ENCODE measurements at places on chromosomes 4 and X.

- no peak for DNase-seq
Measured at GRCh38 chr4:4666693-4667621, 125.1 kb upstream of the STX18 start.

GRCh38 chr4:107330916-107331315 lies 294.8 kb upstream of the DKK2 start:
- no peak for DNase-seq

DNA sequence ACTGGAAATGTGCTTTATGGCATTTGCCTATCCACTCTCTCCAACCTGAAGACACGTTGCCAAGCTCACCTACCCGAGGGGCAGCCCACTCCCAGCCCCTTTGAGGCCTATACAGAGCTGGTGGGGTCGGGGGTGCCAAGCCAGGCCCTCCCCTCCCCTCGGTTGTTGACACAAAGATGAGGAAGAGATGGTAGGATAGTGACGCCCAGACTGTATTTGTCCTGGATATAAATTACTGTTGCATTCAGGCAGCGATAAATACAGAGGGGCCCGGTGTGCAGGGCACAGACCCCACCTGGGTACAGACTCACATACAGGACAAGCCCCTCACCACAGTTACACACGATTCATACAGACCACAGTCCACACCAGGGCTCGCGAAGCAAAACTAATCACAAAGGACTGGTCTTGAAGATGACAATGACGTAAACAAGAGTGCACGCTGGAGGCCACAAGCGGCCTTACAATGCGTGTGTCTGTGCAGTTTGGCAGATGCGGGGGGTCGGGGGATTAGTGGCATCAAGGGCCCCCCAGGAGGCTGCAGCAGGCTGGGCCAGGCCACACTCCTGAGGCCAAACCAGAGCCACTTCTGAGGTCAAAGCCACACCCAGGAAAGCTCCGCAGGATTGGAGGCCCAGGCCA lies 14.6 kb downstream of the DGKQ start:
- DNase-seq, result no peak

DNA sequence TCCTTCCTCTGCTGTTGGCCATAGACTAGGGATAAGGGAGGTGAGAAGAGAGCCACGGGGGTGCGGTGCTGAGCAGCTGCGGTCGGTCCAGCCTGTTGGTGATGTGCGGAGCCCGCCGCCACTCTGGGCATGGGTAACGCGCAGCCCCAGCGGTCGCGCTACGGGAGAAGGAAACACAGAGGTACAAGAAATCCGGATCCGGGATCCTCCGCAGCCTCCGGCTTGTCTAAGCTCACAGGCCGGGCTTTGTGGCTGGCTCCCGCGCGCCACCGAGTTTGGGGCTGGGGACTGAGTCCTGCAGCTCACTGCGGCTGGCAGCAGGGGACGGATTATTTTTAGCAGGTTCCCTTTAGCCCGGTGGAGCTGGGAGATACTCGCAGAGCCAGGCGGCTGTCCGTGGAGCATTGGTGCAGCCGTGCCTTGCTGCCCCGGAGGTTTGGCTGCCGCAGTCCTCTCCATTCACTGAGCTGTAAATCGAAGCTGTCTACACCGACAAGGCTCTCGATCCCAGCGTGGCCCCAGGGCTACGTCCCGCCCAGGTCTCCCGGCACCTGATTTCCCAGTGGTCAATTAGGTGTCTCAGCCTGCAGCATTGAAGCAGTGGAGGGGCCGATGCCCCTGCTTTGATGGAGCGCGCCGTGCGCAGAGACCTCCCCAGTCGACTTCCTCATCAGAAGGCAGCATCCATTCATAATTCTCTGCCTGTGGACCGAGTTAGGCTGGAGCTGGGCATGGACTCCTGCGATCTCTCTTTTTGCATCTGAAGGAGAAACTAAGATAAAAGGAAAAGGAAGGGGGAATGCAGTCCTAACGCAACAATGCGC lies 81.9 kb upstream of the SCML1 start:
- DNase-seq, result no peak

DNA sequence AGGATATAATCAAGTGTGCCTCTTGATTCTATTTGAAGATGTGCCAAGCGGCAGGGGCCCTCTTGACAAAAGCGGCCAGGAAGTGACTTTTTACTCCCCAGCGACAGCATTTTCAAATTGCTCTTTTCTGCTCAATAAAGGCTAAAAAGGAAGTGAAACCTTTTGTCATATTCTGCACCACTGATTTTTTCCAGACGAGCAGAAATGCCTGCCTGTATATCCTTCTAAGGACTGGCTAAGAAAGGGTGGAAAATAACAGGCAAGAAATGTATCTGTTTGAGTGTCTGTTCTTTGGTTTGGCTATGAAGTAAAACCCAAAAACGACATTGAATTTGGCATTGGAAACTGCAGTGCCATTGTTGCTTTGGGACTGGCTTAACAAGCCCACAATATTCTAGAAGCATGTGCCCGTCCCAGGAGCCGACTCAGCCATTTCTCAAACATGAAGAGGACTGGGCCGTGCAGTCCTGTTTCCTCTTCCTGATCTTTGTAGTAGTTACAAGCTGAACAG lies 25.4 kb downstream of the TMSB4X start:
- DNase-seq, result no peak

DNA sequence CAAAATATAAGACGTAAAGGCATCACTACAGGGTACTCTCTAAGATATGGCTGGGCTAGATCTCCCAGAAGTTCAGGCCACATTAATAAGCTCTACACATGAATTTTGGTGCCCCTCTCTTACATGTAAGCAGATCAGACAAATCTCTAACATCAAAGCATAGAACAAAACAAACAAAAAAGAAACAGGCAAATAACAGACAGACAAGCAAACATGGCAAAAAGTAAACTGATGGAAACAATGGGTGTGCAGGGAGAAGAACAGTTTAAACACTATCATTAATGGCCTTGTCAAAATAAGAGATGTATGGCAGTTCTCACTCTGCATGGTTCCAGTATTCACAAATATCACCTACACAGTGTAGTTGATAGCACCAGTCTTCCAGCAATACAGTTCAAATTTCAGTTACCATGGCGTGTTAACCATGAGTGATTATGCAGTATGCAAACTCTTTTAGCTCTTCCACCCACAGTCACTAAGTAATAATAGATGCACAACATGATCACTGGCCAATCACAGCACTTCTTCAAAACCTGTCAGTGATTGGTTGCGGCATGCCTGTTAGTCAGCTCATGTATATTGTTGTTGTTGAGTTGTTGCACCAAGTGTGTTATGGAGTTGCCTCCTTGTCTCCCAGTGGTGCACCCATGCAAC lies 110.7 kb upstream of the TLR3 start:
- DNase-seq, result no peak

DNA sequence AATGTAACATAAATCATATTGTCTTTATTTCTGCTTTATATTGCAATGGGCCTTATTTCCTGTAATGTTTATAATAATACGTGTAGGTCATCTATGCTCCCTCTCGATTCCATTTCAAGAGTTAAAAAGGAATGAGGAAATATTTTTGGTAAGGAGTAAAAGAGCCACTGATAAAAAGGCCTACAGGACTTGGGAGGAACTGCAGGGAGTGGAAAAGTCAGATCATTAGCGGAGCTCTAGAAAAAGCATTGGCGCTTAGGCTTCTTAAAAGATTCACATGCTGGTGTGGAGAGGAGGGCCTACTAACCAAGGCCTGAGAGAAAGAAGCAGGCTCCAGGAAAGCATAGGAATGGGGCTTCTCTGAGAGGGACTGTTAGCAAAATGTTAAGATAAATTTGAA lies 82.9 kb upstream of the PNPLA4 start:
- no peak for DNase-seq

GRCh38 chrX:39020051-39020669 lies 218.9 kb downstream of the MID1IP1 start:
- no peak for DNase-seq

- no peak for DNase-seq
Measured at GRCh38 chrX:148995661-148996060, 495.2 kb downstream of the AFF2 start.

GRCh38 chr4:76748649-76749048 lies 149.3 kb downstream of the SOWAHB start:
- no peak for DNase-seq

DNA sequence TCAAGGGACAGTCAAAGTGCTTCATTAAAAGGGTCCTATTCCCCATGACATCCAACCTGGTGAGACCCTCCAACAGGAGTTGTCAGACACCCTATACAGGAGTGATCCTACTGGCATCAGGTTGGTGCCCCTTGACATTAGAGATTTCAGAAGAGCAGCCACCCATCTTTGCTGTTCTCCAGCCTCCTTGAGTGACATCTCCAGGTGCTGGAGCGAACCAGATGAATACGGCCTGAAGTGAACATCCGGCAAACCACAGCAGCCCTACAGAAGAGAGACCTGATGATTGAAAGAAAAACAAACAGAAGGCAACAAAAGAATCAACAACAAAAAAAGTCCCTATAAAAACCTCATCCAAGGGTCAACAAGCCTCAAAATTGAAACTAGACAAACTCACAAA lies 146.1 kb upstream of the PBDC1 start:
- DNase-seq, result no peak

- no peak for DNase-seq
Measured at GRCh38 chr4:73853246-73853704, at the start of gene PF4V1. Gene PF4V1 (plus strand): TSS chr4:73853296. CDS start chr4:73853363, 67 bp downstream.

DNA sequence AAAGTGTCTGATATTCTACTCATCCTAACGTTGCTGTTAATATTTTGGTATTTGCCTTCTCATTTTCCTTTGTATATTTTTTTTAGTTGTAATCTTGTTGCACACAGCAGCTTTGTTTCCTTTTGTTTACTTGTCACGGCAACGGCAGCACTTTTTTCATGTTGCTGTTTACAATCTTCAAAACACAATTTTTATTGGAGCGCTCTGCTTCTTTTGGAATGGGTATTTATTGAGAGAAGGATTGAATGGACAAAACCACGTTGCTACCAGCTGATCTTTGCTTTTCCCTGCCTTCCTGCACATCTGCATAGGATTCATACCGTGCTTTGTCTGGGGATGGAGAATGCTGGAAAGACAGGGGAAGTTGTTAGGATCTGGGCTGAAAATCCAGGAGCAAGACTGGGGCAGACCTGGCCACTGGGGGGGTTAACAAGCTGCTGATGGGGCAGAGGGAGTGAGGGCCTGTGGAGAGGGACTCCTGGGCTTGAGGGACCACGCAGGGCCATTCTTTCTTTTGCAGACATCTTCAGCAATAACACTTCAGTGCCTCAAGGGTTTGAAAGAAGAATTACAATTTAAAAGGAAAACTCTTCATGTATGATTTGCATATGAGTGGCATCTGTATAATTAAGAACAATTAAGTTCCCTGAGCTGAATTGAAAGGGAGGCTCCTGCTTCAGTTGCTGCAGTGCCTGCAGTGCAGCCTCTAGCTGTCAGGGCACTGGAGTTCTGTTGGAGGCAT lies 69.8 kb downstream of the TMEM131L start:
- no peak for DNase-seq

DNA sequence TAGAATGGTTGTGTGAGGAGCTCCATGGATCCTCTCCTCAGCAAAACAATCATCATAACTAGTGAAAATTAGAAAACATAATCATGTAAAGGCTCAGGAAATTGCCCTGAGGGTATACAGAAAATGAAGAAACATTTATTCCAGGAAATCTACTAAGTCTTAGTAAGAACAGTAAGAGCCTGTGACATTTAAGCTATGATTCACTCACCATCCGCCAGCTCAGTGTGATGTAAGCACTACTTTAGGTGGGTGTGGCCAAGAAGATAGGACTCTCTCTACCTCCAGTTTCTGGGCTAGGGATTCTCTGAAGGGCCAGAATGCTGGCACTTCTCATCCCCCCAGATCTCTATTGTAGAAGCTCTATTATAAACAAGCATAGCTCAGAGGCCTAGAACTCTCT lies 147.5 kb downstream of the DLG3 start:
- no peak for DNase-seq

Measured in activated CD8-positive, alpha-beta memory T cell treated with anti-CD3 and anti-CD28 coated beads for 4 hours (primary cell).